ENCODE measurements at places on chromosomes 12 and 14.

- no peaks in the 10 kb centered on the region for H3K27me3 ChIP-seq
- no peak for DNase-seq
- H3K4me3 ChIP-seq, result no peak overlapping the region
- H3K27ac ChIP-seq, result no peak overlapping the region
- H3K36me3 ChIP-seq, result no peaks in the 10 kb centered on the region
- no peaks in the 10 kb centered on the region for H3K4me1 ChIP-seq
Observed at GRCh38 chr14:79613625-79614024, 597.7 kb downstream of the DIO2 start.

- no peak for DNase-seq
- no peaks in the 10 kb centered on the region for H3K27me3 ChIP-seq
- no peaks in the 10 kb centered on the region for H3K4me1 ChIP-seq
- no peak overlapping the region for H3K27ac ChIP-seq
- H3K4me3 ChIP-seq, result no peak overlapping the region
Observed at GRCh38 chr12:55467836-55468235, 2.1 kb downstream of the OR6C70 start.

GRCh38 chr12:22686193-22686592 lies 61.2 kb downstream of the ETNK1 start:
- H3K36me3 ChIP-seq, result no peaks in the 10 kb centered on the region
- no peaks in the 10 kb centered on the region for H3K4me1 ChIP-seq
- no peak overlapping the region for H3K27ac ChIP-seq
- no peak overlapping the region for H3K4me3 ChIP-seq
- DNase-seq, result no peak

DNA sequence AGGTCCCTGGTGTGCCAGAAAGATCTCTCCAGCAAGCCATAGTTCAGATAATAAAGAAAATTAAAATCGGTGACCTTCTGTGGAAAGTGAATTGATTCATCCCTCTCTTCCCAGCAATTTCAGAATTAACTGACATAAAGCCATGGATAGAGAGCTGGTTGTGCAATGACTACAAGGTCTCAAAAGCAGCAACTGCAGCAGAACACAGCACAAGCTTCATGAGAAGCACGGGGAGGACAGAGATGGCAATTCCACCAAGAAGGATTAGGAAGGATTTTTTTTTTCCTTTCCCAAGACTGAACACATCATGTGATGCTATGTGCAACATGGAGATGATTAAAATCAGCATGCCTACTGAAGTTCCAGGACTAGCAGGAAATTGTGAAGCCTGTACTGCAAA lies 154.9 kb upstream of the PLEKHG7 start:
- H3K27ac ChIP-seq, result no peak overlapping the region
- no peaks in the 10 kb centered on the region for H3K27me3 ChIP-seq
- H3K4me3 ChIP-seq, result no peak overlapping the region
- H3K4me1 ChIP-seq, result peaks cover 3% of the 10 kb centered on the region
- no peak for DNase-seq

- H3K27me3 ChIP-seq, result peaks cover 44% of the 10 kb centered on the region
- H3K4me3 ChIP-seq, result no peak overlapping the region
- no peaks in the 10 kb centered on the region for H3K4me1 ChIP-seq
- DNase-seq, result no peak
- H3K36me3 ChIP-seq, result no peaks in the 10 kb centered on the region
Observed at GRCh38 chr12:111099186-111099585, 178.8 kb upstream of the MYL2 start.

- H3K4me3 ChIP-seq, result no peak overlapping the region
- H3K4me1 ChIP-seq, result no peaks in the 10 kb centered on the region
- no peak for DNase-seq
- H3K27ac ChIP-seq, result no peak overlapping the region
- H3K27me3 ChIP-seq, result no peaks in the 10 kb centered on the region
Observed at GRCh38 chr12:116916714-116917114, 6.0 kb downstream of the FBXW8 start.

DNA sequence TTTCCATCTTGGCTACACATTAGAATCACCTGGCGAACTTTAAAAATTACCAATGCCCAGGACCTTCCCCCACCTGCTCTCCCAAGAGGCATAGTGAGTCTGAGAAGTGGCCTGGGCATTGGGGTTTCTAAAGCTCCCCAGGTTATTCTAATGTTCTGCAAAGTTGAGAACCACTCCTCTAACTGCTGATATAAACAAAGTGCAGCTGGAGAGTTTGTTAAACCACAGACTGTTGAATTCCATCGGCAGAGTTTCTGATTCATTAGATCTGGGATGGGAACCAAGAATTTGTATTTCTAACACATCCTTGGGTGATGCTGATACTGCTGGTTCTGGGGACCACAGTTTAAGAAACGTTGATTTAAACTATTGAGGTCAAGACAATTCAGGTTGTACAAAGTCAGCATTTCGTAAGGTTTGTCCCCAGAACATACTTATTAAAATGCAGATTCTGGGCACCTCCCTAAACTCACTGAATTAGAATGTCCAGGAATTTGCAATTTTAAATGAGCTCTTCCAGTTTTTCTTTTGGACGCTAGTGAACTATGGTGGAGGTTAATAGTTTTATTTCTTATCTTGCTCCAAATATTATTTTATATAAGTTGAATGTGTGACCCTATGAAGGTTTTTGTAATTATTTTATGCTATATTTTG lies 309.1 kb downstream of the NRXN3 start:
- H3K36me3 ChIP-seq, result no peaks in the 10 kb centered on the region
- H3K4me3 ChIP-seq, result no peak overlapping the region
- no peak overlapping the region for H3K27ac ChIP-seq
- H3K27me3 ChIP-seq, result no peaks in the 10 kb centered on the region

DNA sequence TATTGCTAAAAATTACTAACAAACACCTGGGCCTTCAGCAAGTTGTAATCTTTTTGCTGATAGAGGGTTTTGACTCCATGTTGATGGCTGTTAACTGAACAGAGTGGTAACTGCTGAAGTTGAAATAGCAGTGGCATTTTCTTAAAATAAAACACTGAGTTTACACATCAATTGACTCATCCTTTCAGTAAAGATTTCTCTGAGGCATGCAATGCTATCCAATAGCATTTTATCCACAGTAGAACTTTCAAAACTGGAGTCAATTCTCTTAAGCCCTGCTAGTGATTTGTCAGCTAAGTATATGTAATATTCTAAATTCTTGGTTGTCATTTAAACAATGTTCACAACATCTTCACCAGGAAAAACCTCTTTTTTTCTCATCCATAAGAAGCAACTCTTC lies 59.5 kb downstream of the CMAS start:
- DNase-seq, result no peak
- H3K4me1 ChIP-seq, result no peaks in the 10 kb centered on the region
- H3K36me3 ChIP-seq, result no peaks in the 10 kb centered on the region
- no peak overlapping the region for H3K27ac ChIP-seq
- H3K4me3 ChIP-seq, result no peak overlapping the region

DNA sequence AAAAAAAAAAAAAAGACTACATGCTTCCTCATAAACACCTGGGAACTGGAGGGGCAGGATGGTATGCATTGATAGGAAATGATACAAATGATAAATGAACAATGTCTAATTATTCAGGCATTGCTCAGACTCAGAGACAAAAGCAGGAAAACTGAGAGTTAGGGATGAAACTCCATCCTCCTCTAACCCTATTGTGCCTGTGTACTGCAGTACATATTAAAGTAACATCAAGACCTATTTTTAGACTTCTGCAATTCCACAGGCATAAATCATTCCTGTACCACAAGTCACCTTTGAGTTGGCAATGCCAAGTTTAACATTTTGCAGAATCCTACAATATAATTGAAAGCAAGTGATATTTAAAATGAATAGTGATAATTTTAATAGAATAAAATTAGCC lies 156.5 kb upstream of the USP15 start:
- no peaks in the 10 kb centered on the region for H3K4me1 ChIP-seq
- H3K4me3 ChIP-seq, result no peak overlapping the region

DNA sequence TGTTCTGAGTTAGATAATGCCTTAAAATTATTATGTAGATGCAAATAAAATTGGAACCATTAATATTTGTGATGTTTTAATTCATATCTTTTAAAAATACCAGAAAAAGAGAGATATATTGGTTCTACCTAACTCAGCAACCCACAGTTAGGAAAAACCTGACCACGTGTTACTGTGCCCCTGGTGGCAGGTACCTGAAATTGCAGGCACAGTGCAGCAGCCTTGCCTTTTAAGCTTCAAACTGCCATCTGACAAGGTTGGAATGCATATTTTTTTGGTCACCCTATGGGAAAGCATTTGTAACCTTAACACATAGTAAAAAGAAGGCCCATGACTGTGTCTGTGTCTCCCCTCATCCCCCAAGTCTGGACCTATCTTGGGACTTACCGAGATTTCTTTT lies 109.4 kb upstream of the NOS1 start:
- no peaks in the 10 kb centered on the region for H3K36me3 ChIP-seq
- H3K4me1 ChIP-seq, result no peaks in the 10 kb centered on the region
- no peaks in the 10 kb centered on the region for H3K27me3 ChIP-seq
- no peak for DNase-seq

DNA sequence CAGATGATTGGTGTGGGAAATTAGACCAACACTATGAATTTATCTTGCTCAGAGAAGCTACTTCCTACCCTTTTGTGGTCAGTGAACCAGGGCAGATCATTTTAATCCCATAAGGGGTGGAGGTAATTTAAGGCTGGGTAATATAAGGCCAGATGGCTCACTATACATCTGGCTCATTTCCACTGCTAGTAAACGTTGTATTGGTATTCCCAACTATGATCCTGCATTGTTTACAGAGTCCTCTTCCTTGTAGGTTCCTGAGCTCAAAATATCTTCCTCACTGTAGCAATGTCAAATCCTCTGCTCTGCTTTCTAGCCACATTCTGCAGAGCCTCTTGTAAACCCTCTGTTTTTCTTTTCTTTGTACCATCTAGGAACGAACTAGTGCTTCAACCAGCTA lies 93.0 kb upstream of the MGAT4C start:
- H3K4me1 ChIP-seq, result no peaks in the 10 kb centered on the region
- H3K4me3 ChIP-seq, result no peak overlapping the region
- H3K27ac ChIP-seq, result no peak overlapping the region
- DNase-seq, result no peak
- no peaks in the 10 kb centered on the region for H3K27me3 ChIP-seq
- no peaks in the 10 kb centered on the region for H3K36me3 ChIP-seq

GRCh38 chr12:67751381-67751928 lies 102.9 kb downstream of the DYRK2 start:
- no peaks in the 10 kb centered on the region for H3K4me1 ChIP-seq
- H3K27me3 ChIP-seq, result no peaks in the 10 kb centered on the region
- no peak overlapping the region for H3K27ac ChIP-seq
- no peaks in the 10 kb centered on the region for H3K36me3 ChIP-seq
- DNase-seq, result no peak

DNA sequence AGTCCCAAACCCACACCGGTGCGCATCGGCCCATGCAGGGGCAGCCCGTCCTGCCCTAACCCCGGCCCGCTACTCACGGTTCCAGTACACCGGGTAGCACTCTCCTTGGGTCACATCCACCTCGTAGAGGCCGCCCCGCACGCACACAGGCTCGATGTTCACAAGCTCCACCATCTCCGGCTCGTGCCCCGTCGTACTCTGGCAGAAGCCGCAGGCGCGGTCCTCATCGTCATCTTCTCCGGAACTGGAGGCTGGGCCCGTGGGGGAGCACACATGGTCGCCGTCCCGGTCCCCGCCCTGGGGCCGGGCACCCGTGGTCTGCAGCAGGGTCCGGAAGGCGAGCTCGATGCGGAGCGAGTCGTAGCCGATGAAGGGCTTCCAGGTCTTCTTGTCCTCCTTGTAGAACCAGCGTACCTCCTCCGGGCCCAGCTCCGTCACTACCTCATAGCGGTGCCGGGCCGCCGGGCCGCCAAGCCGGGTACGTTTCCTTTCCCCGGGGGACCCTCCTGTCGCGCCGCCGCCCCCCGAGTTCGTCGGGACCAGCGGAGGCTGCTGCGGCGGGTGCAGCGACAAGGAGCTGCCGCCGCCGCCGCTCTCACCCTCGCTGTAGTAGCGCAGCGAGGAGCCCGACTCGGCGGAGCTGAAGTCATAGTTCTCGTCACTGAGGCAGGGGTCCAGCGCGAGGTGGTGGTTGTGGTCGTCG lies 788 bp downstream of the DDHD1 start:
- no peaks in the 10 kb centered on the region for H3K27me3 ChIP-seq
- H3K36me3 ChIP-seq, result no peaks in the 10 kb centered on the region
- no peak for DNase-seq

GRCh38 chr12:122880668-122881067 lies 15.3 kb downstream of the VPS37B start:
- DNase-seq, result no peak
- H3K27ac ChIP-seq, result peak overlapping the region; percentile 54
- H3K4me1 ChIP-seq, result no peaks in the 10 kb centered on the region
- H3K27me3 ChIP-seq, result no peaks in the 10 kb centered on the region
- H3K4me3 ChIP-seq, result no peak overlapping the region

- H3K36me3 ChIP-seq, result no peaks in the 10 kb centered on the region
- no peak overlapping the region for H3K27ac ChIP-seq
- no peak for DNase-seq
Observed at GRCh38 chr14:69985463-69985862, 106.2 kb downstream of the SMOC1 start.

DNA sequence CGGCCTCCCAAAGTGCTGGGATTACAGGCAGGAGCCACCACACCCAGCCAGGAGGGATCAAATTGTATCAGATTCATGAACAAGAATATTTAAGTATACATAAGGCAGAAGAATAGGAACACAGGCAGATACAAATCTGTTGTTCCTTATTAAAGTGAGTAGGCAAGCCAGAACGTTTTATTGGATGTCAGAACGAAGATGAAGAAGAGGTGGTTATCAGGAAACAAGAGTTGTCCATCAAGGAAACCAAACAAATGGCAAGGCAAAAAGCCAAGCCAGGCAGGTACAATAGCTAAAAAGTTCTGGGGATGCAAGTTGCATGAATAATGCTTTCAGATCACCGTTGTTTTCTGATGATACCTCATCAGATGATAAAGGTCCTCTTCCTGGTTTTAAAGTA lies 31.1 kb upstream of the BAZ1A start:
- no peaks in the 10 kb centered on the region for H3K36me3 ChIP-seq
- no peak overlapping the region for H3K4me3 ChIP-seq
- no peaks in the 10 kb centered on the region for H3K4me1 ChIP-seq
- DNase-seq, result no peak
- no peaks in the 10 kb centered on the region for H3K27me3 ChIP-seq
- no peak overlapping the region for H3K27ac ChIP-seq

DNA sequence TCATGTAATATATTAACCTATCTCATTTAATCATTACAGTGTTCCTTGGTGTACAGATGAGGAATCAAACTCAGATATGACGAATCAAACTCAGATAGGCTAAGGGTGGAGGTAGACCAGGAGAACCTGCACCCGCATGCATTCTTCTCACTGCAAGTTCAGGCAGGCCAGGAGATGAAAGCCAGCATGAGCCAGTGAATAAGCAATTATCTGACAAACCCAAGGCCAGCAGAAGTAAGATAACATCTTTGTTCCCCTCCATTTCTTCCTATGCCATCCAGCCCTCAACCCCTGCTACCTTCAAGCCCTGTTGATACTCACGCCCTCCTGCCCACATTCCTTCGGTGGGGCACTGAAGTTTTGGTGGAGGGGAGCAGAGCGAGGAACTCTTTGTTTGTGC lies 152.2 kb downstream of the ETV6 start:
- H3K27ac ChIP-seq, result peak overlapping the region; percentile 43
- no peaks in the 10 kb centered on the region for H3K36me3 ChIP-seq
- H3K4me3 ChIP-seq, result no peak overlapping the region
- H3K4me1 ChIP-seq, result no peaks in the 10 kb centered on the region

- no peak overlapping the region for H3K4me3 ChIP-seq
- no peak for DNase-seq
- no peaks in the 10 kb centered on the region for H3K36me3 ChIP-seq
- no peaks in the 10 kb centered on the region for H3K27me3 ChIP-seq
Observed at GRCh38 chr12:84375449-84376170, 537.0 kb downstream of the SLC6A15 start.

GRCh38 chr14:32697704-32698103 lies 241.0 kb upstream of the NPAS3 start:
- DNase-seq, result no peak
- H3K4me3 ChIP-seq, result no peak overlapping the region
- H3K36me3 ChIP-seq, result no peaks in the 10 kb centered on the region

Data from breast epithelium (tissue), 4 donors.